Activated CD4-positive, alpha-beta T cell treated with anti-CD3 and anti-CD28 coated beads, Interleukin-2, Interleukin-6, amounts not matched to agents 100 ng/mL and 50 ng/mL, durations not matched to agents 16 hours and 8 hours (primary cell): ENCODE measurements at places on chromosomes 3 and 15.

DNA sequence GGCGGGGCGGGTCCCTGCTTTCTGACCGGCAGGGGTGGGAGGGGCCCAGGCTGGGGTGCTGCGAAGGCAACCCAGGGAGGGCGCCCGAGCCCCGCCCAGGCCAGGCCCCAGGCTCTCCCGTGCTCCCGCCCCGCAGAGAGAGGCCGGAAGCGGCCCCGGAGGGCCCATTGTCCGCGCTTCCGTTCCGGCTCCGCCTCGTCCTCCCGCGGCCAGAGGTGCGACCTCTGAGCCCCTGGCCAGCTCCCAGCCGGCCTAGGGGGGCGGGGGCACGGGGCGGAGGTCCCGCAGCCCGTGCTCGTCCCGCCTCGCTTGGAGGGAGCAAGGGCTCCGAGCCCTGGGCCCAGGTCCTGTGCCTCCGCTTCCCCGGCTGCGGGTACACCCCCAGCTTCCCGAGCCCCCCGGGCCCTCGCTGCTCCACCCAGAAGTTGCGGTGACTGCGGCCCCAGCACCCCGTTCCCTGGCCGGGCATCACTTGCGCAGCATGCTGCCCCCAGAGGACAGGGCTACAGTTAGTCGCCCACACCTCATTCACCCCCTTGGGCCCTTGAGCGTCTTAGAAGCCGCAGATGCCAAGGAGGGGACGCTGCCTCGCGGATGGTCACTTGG, 20.4 kb upstream of the PLXND1 start:
- DNase-seq, result peak; percentile 83

- DNase-seq, result no peak
Observed at GRCh38 chr15:80936288-80937078, 53.1 kb downstream of the MESD start.

GRCh38 chr3:58899159-58899952, 150.5 kb downstream of the CFAP20DC start:
- DNase-seq, result peak; percentile 55

DNA sequence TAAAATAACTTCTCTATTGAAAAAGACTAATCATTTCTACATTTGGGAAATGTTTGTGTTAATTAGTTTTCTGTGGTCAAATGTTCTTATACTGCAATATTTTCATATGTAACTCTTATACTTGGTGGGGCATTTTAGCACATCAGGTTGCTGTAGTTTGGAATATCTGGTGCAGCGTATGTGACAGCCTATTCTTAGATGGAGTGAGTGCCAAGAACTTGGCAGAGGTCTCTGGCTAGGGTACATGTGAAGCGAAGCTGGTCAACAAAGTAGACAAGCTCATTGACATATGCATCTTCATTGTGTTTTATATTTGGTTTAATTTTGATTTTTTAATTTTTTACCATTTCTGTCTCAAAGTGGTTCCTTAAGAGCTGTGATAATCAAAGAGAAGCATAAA, 53.2 kb downstream of the CHAC1 start:
- DNase-seq, result no peak

DNA sequence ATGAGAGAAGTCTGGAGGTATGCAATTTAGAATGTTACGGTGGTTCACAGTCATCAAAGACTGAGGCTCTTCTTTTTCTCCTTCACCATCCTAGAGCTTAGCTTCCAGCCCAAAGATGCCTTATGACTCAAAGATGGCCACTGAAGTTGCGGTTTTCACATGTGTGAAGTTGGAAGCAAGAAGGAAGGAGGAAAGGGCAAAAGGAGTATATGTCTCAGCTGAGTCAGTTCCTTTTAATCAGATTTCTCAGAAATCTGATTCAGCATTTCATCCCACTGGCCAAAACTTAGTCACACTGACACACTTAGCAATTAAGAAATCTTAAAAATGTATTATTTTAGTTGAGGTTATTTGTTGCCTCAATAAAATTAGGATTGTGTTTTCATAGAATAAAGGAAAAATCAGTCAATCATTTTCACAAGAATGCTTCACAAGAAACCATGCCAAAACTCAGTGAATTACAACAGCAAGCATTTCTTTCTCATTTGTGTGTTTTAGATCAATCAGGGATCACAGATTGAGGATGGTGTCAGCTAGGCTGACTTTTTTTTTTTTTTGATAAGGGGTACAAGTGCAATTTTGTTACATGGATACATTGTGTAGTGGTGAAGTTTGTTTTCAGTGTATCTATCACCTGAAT, 211.1 kb upstream of the GADL1 start:
- peak; percentile 78 for DNase-seq
